ENCODE measurements at places on chromosomes 16 and 17.

DNA sequence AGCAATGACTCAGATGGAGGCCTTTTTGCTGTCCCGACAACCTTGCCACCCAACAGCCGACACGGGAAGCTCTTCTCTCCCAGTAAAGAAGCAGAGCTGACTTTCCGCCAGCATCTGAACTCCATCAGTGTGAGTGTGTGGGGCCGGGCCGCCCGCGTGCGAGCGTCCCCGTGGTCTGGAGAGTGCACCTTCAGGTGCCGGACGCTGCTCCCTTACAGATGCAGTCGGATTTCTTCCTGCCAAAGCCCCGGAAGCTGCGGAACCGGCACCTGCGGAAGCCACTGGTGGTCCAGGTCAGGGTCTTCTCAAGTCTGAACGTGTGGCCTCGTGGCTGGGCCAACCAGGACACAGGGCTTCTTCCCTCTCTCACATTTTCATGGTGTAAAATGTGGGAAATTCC lies 15.5 kb upstream of the JPT2 start:
- no peak for DNase-seq

DNA sequence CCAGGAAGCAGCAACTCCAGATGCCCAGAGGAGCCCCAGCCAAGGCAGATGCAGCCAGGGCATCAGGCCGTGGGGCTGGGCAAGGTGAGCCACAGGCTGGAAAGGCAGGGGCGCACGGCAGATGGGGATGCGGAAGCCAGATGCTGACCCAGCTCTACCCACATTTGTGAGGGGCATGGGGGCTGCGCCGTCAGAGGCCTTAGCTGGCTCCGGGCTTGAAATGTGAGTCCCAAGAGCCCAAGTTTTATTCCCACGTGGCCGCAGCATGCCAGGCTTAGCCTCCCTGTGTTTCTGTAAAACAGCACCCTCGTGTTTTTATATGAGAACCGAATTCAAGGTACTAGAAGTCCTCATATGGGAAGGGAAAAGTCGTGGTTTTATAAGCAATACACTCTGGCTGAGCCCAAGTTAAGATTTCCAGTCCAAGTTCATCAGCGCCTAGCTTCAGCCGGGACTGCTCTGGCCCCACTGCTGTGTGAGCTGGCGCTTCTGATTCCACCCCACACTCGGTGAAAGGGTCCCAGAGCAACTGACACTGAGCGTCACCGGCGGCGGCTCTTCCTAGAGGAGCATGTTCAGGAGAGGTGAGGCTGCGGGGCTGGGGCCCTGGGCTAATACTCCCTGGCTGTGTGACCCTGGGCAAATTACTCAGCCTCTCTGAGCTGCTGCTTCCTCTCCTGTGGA lies 6.7 kb upstream of the C16orf95 start:
- DNase-seq: no peak

GRCh38 chr17:5587438-5588032 lies 3.2 kb upstream of the NLRP1 start:
- DNase-seq: peak; percentile 42

DNA sequence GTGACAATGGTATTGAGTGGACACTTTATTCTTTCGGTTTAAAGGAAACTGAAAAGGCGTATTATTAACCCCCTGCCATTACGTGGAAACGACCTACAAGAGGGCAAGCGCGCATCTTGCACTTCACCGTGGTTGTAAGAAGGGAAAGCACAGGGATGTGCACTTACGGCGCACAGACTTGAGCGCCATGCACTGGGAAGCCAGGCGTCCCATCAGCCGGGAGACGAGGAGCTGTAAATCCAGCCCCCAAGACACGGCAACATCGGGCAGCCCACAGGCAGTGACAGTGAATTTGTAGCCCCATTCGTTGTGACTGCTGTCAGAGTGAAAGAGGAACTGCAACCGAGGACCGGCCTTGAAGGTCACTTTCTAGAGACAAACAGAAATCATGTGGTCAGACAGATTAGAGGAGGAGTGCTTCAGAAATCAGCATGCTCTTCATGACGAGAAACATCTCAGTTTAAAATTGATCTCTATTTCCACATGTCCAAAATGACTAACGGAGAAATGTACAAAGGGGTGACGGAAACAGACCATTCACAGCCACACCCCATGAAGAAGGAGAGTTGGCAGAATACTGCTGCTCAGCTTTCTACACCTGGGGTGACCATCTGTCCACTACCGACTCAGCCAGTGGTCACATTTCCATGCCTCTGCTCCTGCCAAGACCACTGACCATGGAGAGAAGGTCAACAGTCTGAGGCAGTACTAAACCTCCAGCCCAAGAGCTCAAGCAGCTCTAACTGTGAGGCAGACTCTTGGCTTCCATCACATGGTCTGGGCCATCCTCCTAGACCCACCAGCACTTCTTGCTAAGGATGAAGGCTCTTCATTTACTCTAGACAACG lies 68.6 kb downstream of the ZZEF1 start:
- DNase-seq: no peak

GRCh38 chr16:72241930-72242329 lies 70.0 kb upstream of the PMFBP1 start:
- DNase-seq: peak; percentile 8

DNA sequence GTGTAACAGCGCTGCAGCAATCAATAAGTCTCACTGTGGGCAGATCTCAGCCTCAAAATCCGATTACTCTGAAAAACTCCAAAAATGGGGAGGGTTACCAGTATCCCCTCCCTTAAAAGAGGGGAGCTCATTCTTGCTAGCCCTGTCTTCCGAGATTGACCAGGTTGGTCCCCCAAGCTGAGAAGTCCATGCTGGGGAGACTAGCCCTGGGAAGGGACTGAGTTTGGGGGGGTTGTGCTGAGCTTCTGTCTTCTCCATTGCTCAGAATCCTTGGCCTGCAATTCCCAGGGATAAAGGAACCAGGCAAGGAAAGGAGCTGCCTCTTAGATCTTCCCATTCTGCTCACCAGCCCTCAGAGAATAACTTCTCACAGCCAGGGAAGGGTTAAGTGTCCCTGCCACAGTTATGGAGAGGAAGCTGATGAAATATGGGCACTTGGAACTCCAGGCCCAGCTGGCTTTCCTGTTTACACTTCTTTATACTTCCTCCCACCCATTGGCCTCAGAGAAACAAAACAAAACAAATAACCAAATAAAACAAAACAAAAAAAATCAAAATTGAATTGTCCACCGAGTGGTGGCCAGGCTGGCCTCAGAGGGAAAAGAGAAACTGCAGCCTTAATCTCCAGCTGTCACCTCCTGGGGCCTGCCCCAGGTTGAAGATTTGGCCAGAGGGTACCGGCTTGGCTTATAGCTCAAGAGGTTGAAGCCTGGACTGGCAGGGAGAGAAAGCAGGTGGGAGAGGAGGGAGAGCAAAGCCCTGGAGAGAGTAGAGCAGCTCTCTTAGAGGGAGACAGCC lies 2.6 kb downstream of the HOXB3 start:
- no peak for DNase-seq

DNA sequence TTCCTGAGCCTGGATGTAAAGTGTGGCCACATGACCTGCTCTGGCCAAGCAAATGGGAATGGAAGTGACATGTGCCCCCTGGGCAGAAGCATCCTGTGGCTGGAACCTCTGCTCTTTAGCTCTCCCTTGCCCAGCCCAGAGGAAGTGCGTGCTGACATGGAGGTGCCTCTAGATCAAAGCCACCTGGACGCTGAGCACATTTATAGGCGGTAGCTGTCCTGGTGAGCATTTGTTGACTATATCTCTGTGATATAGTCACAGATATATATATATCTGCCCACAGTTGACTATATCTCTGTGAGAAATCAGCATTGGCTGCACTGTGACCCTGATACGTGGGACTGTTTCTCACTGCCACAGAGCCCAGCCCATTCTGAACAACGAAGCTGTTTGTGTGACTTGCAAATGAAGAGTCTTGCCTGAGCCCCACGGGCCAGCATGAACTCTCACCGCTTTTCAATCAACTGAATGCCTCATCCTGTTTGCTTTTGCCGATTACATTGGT lies 118.8 kb downstream of the C16orf95 start:
- DNase-seq: no peak

Measured in prostate gland (tissue), 2 donors.